ENCODE measurements at places on chromosomes 2 and 18.
A peak's percentile ranks its signal among the peaks of the same experiment; 100 is the strongest.

- no peak for DNase-seq
These were observed 55.7 kb downstream of the ZC3H8 start for GRCh38 chr2:112199188-112199587.

DNA sequence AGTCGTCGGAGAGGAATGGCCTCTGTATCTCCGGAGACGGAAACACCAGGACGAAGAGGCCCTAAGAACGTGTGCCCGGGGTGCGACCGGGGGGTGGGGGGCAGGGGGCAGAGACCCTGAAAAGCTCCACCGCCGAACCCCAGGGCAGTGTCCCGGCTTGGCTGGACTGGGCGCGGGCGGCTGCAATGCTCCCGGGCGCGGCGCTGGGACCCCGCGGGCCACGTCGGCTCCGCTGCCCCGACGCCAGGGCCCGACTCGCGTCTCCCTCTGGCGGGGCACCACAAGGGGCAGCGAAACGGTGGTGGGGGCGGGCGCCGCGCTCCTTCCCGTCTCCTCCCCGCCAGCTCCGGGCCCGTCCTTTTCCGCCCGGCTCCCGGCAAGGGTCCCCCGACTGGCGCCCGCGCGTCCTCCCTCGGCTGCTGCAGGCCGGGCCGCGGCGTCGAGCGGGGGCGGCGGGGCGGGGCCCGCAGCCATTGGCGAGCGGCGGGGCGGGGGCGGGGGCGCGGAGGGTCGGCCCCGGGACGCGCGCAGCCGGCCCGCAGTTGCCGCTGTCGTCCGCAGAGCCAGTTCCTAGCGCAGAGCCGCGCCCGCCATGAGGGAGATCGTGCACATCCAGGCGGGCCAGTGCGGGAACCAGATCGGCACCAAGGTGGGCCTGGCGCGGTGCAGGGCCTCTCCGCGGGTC lies at the start of gene TUBB6:
TSS of gene TUBB6 (plus strand) at position 541 of the 685 bp plus-strand sequence. CDS start at position 593, 52 bp downstream.
- DNase-seq, result peak; percentile 98

GRCh38 chr2:18940184-18940583 lies 350.8 kb upstream of the NT5C1B start:
- no peak for DNase-seq

DNA sequence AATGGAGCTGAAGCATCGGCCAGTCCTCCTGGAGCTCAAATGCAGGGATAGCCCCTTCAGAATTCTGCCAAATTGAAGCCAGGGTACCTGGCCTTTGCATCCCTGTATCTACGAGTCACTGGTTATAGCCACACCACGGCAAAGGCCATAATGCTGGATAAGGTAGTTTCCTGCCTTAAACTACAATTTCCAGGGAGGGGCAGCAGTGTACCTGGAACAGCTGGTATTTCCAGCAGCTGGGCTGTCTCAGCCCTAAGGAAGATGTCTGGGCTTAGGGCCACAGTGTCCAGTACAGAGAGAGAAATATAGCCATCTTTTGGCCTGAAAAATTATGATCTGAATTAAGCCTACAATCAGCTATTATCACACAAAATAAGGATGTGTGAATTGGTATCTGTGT lies 180.3 kb downstream of the GCA start:
- peak; percentile 4 for DNase-seq

- no peak for DNase-seq
These were observed 269.0 kb downstream of the TCF4 start for GRCh38 chr18:55318951-55319441.

GRCh38 chr2:202790676-202791075 lies 80.9 kb downstream of the ICA1L start:
- no peak for DNase-seq

DNA sequence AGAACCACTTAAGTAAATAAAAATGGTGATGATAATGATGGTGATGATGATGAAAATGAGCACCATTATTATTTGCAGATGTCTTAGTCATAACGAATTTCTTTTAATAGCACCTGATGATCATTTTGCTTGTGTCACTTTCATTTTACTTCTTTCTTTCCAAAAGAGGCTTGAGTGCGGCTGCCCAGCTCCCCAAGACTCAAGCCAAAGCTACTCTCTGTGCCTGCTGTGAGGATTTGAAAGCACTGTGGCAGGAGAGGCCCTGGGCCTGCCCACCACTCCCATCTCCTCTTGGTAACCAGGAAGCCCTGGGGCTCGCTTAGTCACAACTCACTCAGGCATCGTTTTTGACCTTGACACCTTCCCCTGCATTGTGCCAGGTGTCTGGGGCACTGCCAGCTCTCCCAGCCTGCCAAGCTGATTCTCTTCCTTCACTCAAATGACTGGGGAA lies 41.2 kb downstream of the RPL37A start:
- DNase-seq, result no peak

- no peak for DNase-seq
These were observed 228.2 kb downstream of the VAPA start for GRCh38 chr18:10142056-10142455.

DNA sequence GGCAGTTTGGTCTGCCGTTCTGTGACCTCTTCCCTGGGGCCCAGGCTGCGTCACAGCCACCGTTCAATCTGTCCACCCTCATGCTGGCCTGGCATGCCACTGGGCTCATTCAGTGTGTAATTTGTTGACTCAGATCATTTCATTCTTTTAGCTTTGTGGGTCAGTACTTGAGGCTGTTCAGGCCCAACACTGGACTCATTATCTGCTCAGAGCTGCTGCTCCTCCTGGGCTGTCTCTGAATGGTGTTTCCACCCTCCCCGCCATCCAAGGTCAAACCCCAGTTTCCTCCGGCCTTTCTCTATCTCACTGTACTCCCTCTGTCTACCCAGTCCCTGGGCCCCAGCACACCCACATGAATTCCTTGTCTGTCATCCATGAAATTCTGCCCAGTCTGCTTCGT lies 152.4 kb upstream of the NCK2 start:
- no peak for DNase-seq

- peak; percentile 86 for DNase-seq
These were observed 96.8 kb upstream of the CDC42EP3 start for GRCh38 chr2:37767959-37768925.

GRCh38 chr2:961786-962185 lies 11.1 kb downstream of the SNTG2 start:
- DNase-seq, result no peak

GRCh38 chr18:47750889-47751423 lies 179.5 kb downstream of the SMAD2 start:
- DNase-seq, result no peak

DNA sequence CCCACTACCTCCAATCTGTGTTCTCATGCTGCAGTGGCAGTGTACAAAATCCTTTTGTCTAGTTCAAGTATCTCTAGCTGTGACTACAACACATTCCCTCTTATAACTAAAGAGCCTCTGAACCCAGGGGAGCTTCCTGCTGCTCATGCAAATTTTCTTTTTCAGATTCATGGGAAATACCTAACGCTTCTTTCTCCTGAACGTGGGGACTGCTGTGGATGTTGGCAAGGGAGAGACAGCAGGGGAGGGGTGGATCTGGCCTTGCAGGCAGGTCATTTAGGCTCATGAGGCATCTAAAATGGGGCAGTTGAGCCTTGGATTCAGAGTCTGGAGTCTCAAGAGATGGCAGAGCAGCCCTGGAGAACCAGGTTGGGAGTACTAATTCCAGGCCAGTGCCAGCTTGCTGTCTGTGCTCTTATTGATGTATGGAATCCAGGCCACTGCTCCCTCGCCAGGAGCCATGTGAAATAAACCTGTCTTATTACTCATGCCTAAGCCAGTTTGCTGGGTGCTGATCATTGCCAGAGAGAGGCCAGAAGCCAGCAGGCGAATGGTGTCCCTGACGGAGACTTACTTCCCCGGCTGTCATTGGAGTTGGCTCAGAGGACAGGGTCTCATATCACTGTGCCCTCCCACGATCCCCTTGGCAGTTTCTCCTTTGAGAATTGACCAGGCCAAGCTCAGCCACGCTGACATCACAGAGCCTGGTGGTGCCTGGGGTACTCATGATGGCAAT lies 29.2 kb upstream of the TNP1 start:
- DNase-seq, result no peak

DNA sequence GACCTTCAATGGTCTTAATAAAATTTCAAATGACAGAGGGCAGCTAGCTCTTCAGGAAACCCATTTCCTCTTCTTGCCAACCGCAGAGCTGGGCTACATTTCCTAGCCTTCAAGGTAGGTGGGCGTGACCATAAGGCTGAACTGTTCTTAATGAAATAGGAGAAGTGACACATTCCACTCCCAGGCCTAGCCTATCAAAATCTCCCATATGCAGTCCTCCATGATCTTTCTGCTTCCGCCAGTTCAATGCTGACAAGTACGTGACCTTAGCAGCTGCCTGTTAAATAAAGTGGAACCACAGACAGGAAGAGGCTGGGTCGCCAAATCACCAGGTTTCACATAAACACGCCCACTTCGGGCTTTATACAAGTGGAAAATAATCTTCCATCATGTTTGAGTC lies 13.2 kb downstream of the SERPINE2 start:
- DNase-seq, result no peak

DNA sequence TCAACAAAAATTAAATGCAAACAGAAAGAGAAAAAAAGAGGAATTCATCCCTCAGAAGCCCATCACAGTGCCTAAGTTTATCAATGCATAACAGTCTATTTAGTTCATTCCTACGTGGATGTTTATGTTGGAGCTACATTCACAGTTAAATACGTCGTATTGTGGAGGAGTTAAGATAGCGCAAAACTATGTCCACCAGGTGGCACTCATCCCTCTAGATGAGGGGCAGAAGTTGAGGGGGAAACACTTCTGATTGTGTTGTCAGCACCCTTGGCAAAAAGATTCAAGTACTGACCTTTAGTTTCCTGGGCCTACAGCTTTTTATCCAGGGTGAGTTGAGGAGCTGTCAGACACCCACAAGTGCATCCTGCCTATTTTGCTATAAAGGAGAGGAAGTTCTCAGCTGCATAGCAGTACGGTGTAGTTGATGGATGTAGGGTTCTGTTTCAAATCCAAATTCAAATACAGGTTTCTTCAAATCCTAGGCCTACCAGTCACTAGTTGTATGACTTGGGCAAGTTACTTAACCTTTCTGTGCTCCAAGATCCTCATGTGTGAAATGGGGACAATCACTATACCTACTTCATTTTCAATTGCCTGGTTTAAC lies 26.8 kb upstream of the MYO1B start:
- peak; percentile 41 for DNase-seq

DNA sequence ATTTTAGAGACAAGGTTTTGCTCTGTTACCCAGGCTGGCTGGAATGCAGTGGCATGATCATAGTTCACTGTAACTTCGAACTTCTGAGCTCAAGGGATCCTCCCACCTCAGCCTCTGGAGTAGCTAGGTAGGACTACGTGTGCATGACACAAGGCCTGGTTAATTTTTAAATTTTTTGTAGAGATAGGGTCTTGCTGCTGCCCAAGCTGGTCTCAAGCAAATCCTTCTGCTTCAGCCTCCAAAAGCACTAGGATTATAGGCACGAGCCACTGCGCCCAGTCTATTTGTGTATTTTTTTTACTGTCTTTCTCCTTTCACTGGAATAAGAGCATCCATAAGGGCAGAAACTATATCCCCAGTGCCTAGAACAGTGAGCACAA lies 89.3 kb downstream of the PLEKHM3 start:
- no peak for DNase-seq

GRCh38 chr18:63648241-63648640 lies 4.2 kb upstream of the SERPINB4 start:
- no peak for DNase-seq

DNA sequence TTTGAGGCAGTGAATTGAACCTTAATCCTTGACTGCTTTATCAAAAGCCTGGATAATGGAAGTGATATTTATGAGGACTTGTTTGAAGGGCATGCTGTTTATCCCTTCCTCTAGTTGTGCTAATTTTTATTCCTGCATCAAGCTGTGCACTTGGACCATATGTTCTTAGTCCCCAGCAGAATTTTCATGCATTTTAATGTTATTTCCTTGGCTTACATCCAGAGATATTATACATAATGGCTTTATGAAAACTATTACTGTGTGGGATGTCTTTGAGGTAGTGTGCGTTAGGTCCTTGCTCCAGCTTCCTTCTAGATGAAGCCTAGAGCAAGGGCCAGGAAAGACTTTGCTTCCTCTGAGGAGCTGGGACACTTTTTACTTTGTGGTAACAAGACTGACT lies 378.4 kb downstream of the LPIN1 start:
- DNase-seq, result no peak

GRCh38 chr2:17830053-17831034 lies 14.1 kb downstream of the MSGN1 start:
- DNase-seq, result peak; percentile 85

DNA sequence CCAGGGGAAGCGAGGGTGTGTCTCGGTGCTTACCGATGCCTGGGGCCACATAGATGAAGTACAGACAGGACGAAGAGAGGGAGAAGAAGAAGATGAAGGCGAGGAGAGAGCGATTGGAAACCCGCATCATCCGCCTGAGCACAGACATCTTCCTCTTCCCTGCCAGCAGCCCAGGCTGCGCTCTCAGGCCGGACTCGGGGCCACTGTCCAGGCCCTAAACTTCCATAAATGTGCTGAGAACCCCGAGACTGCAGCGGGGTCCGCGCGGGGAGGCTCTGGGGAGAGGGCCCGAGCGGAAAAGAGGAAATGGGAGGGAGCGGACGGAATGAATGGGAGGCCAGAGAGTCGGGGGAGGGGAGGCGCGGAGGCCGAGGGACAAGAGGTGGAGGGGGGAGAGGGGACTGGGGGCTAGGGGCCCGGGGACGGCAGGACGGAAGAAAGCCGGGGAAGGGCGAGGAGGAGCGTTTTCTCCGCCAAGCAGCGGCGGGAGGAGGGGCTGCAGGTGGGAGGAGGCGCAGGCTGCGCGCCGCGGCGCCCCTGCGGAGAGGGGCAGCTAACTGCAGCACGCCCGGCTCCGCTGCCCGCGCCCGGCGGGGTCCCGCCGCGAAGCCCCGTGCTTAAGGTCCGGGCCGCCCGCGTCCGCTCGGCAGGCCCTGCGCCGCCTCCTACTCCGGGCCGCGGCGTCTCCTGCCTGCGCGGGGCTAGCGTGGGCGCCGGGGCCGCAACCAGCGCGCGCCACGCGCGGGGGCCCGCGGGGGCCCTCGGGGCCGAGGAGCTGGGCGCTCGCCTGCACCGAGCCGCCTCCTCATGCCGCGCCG lies at the start of gene B4GALT6:
TSS of gene B4GALT6 (minus strand) at position 303 of the 818 bp plus-strand sequence. CDS start at position 148, 155 bp downstream.
- peak; percentile 64 for DNase-seq

GRCh38 chr2:172725746-172726145 lies 9.9 kb upstream of the RAPGEF4 start:
- no peak for DNase-seq

DNA sequence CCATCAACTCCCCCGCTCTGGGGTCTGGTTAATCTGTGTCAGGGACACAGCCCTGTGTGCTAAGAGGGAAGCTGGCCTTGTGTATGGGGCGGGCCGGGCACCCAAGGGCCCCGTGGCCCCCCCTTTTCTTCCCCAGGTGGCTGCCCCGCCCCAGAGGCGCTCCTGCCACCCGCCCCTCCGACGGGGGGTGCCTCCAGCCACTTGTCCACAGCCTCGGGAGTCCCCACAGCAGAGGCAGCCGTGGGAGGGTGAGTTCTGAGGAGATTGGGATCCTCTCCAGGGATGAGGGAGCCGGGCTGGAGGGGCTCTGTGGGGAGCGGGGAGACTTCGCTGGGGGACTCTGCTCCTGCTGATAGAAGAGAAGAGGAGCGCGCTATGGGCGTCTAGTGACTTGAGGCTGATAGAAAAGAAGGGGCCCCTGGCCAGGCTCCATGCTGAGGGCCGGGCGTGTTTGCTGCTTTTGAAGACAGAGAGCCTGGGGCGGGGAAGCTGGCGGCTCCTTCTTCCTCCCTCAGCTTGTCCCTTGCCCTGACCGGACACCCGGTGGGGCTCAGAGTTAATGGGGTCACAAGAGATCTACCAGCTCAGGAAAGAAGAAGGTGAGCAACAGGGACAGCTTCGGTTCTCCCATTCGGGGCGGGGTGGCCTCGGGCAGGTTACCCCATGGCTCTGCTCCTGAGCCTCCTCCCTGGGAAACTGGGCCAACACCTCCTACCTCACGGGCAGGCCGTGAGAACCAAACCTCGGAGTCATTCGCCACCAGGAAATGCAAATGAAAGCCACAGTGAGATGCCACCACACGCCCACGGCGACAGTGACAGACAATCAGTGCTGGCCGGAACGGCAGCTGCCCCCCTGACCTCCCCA lies 89.4 kb upstream of the TAF1B start:
- no peak for DNase-seq

Data from urothelium cell line (cell line).